ENCODE measurements at places on chromosomes 5 and 9.
A peak's percentile ranks its signal among the peaks of the same experiment; 100 is the strongest.

- no peak for DNase-seq
- peaks cover 10% of the 10 kb centered on the region for H3K4me1 ChIP-seq
- H3K4me3 ChIP-seq = no peak overlapping the region
- no peaks in the 10 kb centered on the region for H3K27me3 ChIP-seq
- no peak overlapping the region for H3K27ac ChIP-seq
Observed at GRCh38 chr5:61159070-61159469, 3.2 kb downstream of the SMIM15 start.

DNA sequence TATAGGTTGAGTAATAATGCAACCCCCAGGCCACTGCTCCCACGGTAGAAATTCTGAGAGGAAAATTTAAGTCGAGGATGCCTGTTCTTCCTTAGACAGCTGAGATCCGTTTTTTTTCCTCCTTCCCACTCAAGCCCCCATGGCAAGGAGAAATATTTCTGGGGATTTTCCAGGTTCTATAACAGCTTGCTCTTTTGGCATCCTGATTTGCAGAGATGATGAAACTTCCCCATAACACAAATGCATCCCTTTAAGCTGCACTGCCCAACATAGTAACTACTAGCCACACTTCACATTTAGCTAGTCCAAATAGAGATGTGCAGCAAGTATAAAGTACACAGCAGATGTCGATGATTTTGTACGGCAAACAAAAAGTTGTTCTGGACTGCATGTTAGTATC is 32.5 kb upstream of the GNA14 start:
- no peak overlapping the region for H3K27ac ChIP-seq
- no peak for DNase-seq
- H3K36me3 ChIP-seq = no peaks in the 10 kb centered on the region
- no peak overlapping the region for H3K4me3 ChIP-seq
- H3K27me3 ChIP-seq = no peaks in the 10 kb centered on the region

DNA sequence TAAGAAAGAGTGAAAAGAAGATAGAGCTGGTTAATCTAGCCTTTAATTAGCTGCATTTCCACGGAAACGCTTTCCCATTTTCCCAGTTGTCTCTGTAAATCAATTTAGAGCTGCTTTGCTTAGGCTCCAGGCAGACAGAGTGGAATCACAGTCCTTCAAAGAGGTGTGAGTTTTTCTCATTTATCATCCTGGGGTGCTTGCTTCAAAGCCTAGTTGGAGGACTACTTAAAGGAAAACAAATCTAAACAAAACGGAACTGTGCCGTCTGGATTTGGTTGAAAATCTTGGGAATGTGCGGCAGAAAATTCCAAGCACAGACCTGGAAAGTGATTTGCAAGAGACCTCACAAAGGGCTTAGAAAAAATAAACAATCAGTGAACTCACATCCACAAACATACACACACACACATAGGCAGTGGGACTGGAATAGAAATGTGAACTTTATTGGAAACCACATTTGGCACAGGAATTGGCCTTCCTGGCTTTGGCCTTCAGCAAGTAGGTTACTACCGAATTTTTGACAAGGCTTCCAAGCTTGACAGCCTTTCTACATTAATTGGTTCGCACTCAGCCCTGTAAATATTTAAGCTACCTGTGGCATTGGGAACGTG is 235.2 kb upstream of the SLC24A2 start:
- H3K36me3 ChIP-seq = no peaks in the 10 kb centered on the region
- no peak overlapping the region for H3K4me3 ChIP-seq
- no peaks in the 10 kb centered on the region for H3K27me3 ChIP-seq
- DNase-seq = no peak
- H3K4me1 ChIP-seq = peaks cover 6% of the 10 kb centered on the region

DNA sequence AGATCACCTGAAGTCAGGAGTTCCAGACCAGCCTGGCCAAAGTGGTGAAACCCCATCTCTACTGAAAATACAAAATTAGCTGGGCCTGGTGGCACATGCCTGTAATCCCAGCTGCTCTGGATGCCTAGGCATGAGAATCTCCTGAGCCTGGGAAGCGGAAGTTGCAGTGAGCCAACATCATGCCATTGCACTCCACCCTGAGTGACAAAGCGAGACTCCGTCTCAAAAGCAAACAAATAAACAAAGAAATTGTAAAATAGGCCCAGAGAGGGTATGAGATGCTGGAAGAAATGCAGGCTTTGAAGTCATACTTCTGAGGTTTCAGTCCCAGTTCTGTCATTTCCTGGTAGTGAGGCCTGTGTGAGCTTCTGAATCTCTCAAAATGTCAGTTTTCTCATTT is 5.3 kb upstream of the ARHGEF37 start:
- H3K36me3 ChIP-seq = no peaks in the 10 kb centered on the region
- no peak for DNase-seq
- H3K4me3 ChIP-seq = no peak overlapping the region

DNA sequence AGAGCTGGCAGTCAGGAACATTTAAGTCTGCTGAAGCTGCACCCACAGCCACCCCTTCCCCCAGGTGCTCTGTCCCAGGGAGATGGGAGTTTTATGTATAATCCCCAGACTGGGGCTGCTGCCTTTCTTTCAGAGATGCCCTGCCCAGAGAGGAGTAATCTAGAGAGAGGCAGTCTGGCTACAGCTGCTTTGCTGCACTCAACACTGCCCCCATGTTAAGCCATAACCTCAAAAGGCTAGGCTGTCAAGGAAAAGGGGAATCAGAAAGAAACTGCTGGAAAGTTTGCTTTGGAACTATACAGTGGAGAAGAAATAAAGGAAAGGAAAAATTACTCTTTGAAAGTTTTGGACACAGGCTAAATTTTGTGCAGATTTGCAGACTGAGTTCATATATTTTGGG is 127.2 kb downstream of the MACIR start:
- H3K27ac ChIP-seq = no peak overlapping the region
- no peaks in the 10 kb centered on the region for H3K4me1 ChIP-seq
- no peaks in the 10 kb centered on the region for H3K27me3 ChIP-seq
- no peaks in the 10 kb centered on the region for H3K36me3 ChIP-seq
- no peak overlapping the region for H3K4me3 ChIP-seq
- no peak for DNase-seq

GRCh38 chr5:150672237-150672883 is 11.3 kb downstream of the MYOZ3 start:
- no peaks in the 10 kb centered on the region for H3K36me3 ChIP-seq
- H3K27me3 ChIP-seq = no peaks in the 10 kb centered on the region
- peak; percentile 35 for DNase-seq
- no peak overlapping the region for H3K27ac ChIP-seq
- no peaks in the 10 kb centered on the region for H3K4me1 ChIP-seq

- peak; percentile 89 for DNase-seq
- peaks cover 4% of the 10 kb centered on the region for H3K4me1 ChIP-seq
- no peaks in the 10 kb centered on the region for H3K27me3 ChIP-seq
- no peak overlapping the region for H3K27ac ChIP-seq
- H3K36me3 ChIP-seq = no peaks in the 10 kb centered on the region
Observed at GRCh38 chr5:56279979-56280378, 46.8 kb upstream of the ANKRD55 start.

DNA sequence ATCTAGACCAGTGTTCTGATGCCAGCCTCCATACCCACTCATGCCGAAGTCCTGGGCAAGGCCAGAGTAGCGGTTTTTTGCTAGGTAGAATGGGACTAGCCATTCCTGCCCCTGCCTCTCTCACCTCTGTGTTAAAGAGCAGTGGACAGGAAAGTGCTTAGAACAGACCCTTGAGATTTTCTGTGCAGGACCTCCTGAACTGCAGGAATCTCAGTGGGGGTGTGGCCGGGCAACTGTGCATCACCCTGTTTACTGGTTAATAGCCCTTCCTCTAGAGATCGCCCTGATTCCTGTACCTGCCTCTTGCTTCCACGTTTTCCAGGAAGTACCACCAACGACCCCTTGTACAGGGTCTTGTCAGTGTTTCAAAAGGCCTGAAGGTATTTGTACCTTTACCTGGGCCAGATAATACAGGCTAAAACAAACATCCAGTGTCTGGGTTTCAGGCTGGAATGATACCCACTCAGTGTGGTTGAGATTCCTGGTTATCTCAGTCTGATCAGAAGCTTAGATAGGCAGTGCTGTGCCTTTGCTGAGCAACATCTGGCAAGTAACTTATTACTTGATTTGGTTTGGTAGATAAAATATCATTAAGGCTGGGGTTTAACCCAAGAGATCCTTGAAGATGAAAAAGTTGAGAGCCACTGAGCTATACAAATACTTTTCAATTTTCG is 65.9 kb downstream of the RGS3 start:
- H3K27ac ChIP-seq = no peak overlapping the region
- H3K4me1 ChIP-seq = peaks cover 24% of the 10 kb centered on the region
- no peak for DNase-seq
- H3K36me3 ChIP-seq = no peaks in the 10 kb centered on the region

- H3K27me3 ChIP-seq = no peaks in the 10 kb centered on the region
- peaks cover 13% of the 10 kb centered on the region for H3K4me1 ChIP-seq
- no peak for DNase-seq
- H3K27ac ChIP-seq = no peak overlapping the region
- H3K36me3 ChIP-seq = no peaks in the 10 kb centered on the region
- H3K4me3 ChIP-seq = no peak overlapping the region
Observed at GRCh38 chr5:178372142-178372571, 139.6 kb upstream of the PHYKPL start.

- H3K27ac ChIP-seq = peak overlapping the region; percentile 58
- no peaks in the 10 kb centered on the region for H3K36me3 ChIP-seq
- H3K27me3 ChIP-seq = no peaks in the 10 kb centered on the region
- H3K4me1 ChIP-seq = peaks cover 51% of the 10 kb centered on the region
- no peak for DNase-seq
Observed at GRCh38 chr9:91809581-91810285, 140.3 kb downstream of the ROR2 start.
